ENCODE measurements at places on chromosomes 5 and 9.
A peak's percentile ranks its signal among the peaks of the same experiment; 100 is the strongest.

GRCh38 chr5:180875860-180876426, 14.9 kb upstream of the ZFP62 start:
- no peak for DNase-seq

DNA sequence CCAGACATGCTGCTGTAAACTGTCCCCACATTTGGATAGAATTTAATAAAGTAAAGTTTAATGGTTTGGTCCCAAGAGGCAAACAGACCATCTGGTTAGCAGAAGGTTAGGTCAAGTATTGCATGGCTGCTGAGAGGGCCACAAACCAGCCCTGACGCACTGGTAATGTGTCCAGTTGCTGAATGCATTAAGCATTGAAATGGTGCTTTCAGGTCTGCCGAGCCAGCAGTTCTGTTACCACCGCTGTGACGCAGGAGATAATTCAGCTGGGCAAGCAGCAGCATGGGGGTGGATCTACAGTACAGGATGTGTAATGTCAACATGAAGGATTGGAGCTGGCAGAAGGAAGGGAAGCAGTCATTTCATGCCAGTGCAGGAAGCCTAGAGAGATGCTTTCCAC, 16.0 kb downstream of the ZNF462 start:
- DNase-seq = peak; percentile 65

GRCh38 chr9:77922591-77922990, 109.0 kb downstream of the GNAQ start:
- no peak for DNase-seq

DNA sequence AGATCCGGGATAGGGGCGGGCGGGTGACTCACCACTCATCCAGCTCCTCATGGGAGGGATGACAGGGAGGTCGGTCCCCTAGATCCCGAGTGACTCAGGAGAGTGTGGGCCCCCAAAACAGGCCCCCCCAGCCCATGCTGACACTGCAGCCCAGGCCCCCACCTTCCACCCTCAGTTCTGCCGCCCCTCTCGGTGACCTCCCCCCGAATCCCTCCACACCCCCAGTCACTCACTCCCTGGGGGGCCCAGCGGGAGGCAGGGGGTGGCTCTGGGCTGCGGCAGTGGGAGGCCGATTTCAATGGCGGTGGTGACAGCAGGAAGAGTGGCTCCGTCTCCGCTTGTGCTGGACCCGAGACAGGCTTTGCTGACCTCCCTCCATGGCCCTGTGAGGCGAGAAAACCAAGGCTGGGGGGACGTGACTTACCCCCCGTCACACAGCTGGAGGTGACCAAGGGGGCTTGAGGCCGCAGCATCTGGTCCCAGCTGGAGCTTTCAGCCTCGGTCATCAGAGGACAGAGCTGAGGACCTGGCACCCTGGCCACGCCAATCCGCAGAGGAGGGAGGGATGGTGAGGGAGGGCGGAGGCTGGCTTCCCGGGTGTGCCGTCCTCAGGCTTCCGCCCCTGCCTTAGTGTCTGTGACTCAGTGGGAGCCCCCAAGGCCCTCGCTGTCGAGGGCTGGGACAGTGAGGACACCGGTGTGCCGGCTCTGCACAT, 9.0 kb downstream of the GPSM1 start:
- no peak for DNase-seq

GRCh38 chr9:76101075-76101474, 210.6 kb downstream of the PCSK5 start:
- no peak for DNase-seq
